ENCODE measurements at places on chromosomes 1 and 21.

DNA sequence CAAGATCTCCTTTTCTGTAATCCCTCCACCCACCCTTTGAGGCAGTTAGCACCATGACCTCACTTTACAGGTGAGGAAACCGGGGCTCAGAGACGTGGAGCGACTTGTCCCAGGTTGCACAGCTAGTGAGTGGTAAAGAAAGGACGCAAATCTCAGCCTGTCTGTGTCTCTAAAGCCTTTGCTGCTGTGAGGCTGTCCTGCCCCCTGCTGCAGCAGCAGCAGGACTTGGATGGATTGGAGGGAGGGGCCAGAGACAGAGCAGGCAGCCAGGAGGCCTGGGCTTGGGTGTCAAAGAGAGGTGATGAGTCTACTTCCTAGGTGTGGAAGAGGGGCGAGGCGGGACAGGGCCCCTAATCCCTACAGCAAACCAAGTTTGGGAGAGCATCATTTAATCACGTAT lies 69.6 kb downstream of the PTPRU start:
- DNase-seq = no peak

GRCh38 chr1:77276941-77277340 lies 4.9 kb upstream of the AK5 start:
- no peak for DNase-seq

- DNase-seq = no peak
These were observed 24.4 kb downstream of the CAP1 start for GRCh38 chr1:40064797-40065499.

DNA sequence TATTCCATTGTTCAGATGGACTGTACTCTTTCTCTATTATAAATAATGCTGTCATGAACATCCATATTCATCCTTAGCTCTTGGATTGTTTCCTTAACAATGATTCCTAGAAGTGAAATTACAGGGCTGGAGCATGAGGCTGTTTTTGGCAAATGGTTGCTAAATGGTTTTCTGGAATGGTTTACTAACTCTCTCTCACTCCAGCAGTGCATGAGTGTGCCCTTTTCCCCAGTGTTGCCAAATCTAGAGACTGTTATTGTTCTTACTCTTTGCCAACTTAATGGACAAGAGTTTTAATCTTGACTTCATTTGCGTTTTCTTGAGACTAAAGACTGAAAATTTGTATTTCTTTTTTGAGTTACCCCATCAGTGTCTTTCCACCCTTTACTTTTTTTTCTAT lies 113.0 kb downstream of the PAPPA2 start:
- no peak for DNase-seq

GRCh38 chr1:86207323-86207722 lies 50.8 kb upstream of the COL24A1 start:
- peak; percentile 38 for DNase-seq

DNA sequence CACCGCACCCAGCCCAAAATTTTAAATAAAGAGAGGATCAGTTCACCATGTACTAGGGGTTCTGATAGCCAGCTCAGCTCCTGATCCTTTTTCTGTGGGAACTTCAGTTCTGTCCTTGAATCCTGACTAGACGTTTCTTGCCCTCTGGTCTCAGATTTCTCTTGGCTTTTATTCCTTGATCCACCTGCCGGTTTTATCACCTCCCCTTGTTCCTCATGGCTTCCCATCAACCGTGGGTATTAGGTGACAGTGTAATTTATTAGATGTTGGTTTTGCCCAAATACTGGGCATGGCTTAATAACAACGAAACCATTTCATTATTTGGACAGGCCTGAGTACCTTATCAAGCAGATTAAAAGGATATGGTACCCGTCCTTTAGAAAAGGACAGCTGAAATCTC lies 22.5 kb downstream of the SLC45A1 start:
- DNase-seq = no peak

DNA sequence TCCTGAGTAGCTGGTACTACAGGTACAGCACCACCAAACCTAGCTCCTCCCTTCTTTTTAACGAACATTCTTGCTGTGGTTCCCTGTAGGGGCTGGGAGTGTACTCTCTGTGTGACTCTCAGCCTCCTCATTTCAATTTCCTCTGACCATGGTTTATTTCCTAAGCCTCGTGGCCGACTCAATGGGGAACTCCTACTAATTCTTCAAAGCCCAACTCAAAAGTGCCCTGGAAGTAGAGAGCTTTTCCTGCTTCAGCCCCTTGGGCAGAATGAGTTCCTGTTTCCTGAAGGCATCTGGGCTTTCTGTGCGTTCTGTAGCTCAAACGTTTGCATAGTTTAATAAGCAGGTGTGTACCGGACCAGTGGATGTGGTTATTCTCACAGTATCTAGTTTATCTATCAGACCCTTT lies 70.9 kb upstream of the ACOT11 start:
- no peak for DNase-seq

GRCh38 chr21:36700971-36701755 lies 2.2 kb downstream of the SIM2 start:
- no peak for DNase-seq

- no peak for DNase-seq
These were observed 113.9 kb upstream of the RGS1 start for GRCh38 chr1:192461684-192462083.

- no peak for DNase-seq
These were observed 29.0 kb upstream of the TMEM51 start for GRCh38 chr1:15124362-15125100.

DNA sequence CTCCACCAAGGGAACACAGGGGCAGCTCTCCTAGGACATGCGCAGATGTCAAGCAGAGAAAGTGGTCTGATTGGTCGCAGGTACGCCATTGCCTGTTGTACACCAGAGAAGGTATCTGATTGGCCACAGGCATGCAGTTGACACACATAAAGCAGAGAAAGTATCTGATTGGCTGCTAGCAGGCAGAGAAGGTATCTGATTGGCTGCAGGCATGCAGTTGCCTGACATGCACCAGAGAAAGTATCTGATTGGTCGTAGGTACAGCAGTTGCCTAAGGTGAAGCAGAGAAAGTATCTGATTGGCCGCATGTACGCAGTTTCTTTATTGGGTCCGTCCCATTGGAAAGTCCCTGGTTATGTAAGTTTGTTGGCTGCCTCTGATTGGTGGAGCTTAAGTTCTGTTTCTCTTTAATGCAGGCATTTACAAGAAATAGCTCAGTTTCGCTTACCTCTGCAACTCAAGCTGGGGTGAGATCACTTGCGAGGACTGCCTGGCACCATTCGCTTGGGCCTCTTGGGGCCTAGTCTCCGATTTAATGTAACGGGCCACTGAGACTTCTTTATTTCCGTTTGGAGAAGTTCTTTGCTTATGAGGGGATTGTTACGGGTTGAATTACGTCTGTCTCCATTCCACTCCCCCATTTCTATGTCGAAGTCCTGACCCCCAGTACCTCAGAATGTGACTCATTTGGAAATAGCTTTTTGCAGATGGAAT lies 74.2 kb downstream of the SIK1 start:
- DNase-seq = no peak

GRCh38 chr1:17207966-17208418 lies 3.1 kb downstream of the PADI1 start:
- DNase-seq = no peak

DNA sequence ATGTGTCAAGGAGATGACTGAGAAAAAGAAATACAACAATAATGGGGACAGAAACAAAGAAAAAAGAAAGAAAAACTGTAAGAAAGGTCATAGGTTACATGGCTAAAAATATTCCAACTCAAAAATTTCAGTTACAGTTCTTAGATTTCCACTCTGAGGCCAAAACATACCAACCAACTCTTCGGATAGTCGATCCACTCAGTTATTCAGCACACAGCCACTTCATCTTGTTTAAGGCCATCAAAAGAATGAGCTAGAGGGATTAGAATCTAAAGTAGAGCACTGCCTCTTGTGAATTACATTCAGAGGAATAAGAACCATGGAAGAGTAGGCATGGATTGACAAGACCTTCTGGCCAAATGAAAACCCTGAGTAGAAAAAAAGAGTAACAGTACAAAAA lies 277.0 kb downstream of the MRPL39 start:
- DNase-seq = no peak

- no peak for DNase-seq
These were observed 368.9 kb downstream of the SEC16B start for GRCh38 chr1:177600936-177601335.

GRCh38 chr1:28078262-28078661 lies 10.1 kb downstream of the EYA3 start:
- no peak for DNase-seq

GRCh38 chr21:16572032-16572431 lies 842.2 kb downstream of the USP25 start:
- DNase-seq = no peak

DNA sequence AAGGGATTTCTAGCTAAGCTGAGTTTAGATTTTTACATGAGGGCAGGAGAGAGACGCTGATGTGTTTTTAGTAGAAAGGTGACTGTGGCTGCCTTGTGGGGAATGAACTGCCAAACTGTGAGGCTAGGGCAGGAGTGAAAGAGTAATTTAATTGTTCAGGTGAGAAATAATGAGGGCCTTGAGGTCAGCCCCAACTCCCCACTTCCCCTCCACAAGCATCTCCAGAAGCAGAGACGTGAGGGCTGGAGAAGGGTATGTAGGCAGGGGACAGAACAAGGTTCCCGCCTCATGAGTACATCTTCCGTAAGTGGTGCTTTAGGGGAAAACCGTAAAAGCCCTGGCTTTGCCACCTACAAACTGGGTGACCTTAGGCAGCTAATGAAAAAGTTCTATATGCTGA lies 70.8 kb downstream of the WARS2 start:
- DNase-seq = no peak

- no peak for DNase-seq
These were observed 12.0 kb downstream of the AKT3 start for GRCh38 chr1:243837907-243838535.

DNA sequence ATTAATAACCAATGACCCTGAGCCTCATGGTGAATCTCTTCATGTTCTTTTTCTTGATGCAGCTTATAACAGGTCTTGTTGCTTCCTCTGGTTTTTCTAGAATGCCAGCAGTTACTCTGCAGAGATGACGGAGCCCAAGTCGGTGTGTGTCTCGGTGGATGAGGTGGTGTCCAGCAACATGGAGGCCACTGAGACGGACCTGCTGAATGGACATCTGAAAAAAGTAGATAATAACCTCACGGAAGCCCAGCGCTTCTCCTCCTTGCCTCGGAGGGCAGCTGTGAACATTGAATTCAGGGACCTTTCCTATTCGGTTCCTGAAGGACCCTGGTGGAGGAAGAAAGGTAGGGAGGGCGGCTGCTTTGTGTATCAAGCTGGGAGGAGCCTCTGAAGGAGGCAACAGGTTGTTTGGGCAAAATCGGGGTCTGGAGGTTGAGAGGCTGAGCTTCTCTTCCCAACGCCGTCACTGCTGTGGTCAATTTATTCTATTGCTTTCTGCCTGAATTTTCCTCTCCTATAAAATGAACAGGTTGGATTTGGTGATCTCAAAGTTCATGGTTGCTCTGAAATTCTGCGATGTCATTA lies 6.7 kb downstream of the ABCG1 start:
- no peak for DNase-seq

DNA sequence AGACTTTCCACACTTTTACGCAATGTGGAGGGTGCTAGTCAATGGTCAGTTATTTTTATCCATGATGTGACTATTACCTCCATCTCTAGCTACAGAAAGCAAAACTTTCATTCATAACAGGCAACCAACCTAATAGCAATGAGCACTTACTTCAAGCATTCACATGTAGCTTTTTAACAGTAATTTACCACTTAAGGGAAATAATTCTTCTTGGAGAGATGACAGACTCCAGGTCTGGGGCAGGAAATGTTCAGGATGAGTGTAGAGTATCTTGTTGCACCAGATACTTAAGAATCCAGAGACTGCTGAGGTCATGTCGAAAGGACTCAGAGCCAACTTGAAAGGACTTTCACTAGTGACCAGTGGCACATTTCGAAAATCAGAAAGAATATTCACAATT lies 347.6 kb downstream of the CHRM3 start:
- no peak for DNase-seq

GRCh38 chr1:5338466-5338865 lies 653.8 kb downstream of the NPHP4 start:
- no peak for DNase-seq

DNA sequence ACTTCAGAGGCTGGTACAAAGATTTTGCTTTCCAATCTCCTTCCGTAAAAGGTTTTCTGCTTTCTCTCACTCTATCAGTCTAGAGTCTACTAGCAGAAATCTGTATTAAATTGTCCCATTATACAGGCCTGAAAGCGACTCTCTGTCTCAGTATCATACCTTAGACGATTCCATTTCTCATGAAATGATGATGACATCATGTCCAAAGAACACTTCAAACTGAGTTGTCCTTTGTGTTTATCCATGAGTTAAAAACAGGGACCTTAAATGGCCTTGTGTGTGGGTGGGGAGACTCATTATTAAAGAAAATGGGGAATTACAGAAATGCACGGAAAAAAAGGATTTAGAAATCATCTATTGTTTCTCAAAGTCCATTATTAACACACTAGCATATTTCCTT lies 21.0 kb upstream of the SLC44A3 start:
- no peak for DNase-seq

DNA sequence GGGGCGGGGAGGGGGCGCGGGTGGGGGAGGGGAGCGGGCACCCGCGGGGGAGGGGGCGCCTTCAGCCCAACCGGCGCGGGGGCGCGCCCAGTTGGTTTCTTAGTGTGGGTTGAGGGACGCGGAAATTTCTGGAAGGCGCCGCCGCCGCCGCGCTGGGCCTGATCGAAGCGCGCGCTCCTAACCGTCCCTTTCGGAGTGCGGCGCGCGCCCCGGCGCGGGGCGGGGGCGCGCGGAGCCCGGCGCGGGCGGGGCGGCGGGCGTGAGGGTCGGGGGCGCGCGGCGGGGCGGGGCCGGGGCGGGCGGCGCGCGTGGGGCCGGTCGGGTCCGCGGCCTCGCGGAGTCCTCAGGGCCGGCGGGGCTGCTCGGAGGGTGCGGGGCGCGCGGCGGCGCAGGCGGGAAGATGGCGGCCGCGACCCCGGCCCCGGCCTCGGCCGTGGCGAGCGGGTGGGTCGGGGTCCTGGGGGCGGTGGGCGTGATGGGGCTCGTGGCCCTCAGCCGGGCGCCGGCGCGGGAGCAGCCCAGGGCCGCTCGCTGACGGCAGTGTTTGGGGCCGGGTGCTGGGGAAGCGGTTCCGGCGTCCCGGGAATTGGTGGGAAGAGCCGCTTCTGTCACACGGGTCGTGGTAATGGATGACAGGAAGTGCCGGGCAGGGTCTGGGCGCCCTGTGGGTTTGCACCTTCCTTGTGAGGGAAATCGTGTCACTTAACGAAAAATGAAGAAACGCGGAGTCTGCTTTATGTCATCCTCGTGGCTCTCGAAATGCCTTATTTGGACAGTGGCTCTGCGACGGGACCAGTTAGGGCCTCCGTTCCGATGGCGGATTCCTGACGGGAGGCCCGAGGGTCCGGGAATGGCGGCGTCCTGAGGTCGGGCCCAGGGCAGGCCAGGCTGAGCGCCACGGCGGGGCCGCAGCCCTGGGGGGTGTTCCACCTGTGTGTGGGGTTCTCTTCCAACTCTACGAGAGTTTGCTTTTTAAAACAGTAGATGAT lies 764 bp downstream of the PKNOX1 start:
- no peak for DNase-seq

- DNase-seq = no peak
These were observed 22.2 kb downstream of the KCNN3 start for GRCh38 chr1:154847891-154848290.

GRCh38 chr21:46637952-46638746 lies 2.7 kb downstream of the PRMT2 start:
- no peak for DNase-seq

- no peak for DNase-seq
These were observed 35.3 kb upstream of the COL6A2 start for GRCh38 chr21:46062471-46063211.

- DNase-seq = no peak
These were observed 2.5 kb upstream of the TNFRSF18 start for GRCh38 chr1:1208713-1209433.
